T-helper 9 cell (primary cell): ENCODE measurements at places on chromosomes 2 and 18.

DNA sequence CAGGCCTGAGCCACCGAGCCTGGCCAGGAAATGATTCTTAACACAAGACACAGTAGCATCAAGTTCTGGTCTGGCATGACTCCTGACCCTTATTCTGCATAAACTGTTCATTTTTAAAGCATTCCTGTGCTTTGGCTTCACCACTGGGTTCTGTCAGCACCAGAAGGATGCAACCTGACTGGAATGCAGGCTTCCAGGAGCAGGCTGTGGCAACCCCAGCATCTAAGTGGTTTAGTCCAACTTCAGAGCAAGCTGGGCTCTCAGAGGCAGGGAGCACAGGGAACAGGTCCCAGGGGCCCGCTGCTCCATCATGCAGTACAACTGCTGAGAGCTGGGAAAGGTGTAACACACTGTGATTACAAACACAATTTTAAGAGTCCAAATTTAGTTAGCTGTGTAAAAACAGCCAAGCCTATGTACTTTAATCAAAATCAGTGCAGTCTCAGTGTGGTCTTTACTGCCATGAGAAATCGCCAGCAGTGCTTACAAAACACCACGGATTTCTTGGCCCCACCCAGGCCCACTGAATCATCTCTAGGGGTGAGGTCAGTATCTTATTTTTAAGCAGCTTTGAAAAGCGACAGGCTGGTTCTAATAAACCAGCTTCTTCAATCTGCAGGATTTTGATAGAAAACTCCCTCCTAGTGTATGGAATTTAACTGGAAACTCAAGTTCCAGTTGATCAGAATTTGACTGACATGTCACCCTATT, 44.4 kb upstream of the TMEM182 start:
- DNase-seq, result no peak

DNA sequence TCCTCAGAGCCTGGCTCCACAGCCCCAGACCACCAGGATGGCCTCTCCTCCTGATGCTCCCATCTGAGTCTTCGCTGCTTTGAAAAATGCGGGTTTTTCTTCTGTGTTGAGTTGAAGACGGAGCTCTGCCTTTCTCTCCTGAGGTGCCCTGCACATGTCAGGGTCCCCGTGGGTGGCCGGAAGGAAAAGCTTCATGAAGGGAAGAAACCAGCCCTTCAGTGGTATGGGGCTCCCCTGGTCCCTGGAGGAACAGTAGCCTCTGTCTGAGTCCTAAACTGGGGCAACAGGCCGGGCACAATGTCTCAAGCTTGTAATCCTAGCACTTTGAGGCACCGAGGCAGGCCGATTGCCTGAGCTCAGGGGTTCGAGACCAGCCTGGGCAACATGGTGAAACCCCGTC, 54.7 kb upstream of the CAB39 start:
- no peak for DNase-seq

DNA sequence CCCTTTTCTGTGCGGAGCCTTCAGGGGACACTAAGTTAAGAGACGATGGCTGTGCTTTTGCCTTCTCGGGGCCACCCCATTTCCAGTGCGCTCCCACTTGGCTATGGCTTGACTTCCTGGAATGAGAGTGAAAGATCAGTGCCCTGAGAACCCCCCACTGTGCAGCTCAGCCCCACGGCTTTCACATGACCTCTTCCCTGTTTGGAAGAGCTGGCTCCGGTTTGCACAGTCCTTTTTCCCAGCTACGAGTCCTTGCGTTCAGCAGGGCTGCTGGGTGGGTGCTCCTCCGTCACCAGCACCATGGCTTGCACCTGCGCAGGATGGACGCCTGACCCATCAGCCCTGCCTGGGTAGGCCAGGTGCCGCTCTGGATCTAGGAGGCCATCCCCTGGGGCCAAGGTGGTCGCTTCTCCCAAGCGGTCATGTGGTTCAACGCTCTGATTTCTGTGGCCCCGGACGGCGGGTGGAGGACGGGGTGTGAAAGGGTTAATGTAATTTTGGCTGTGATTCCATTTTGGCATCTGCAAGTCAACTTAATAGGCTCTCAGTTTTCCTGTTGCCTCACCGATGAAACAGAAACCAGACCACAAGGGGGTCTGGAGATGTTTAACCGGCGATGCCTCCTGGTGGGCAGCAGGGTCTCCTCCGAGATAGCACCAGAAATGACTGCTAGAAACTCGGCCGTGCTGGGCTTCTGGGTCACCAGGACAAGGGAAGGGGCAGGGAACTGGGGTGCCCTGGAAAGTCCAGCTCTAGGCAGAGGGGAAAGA, 113.1 kb upstream of the HAAO start:
- DNase-seq, result no peak

DNA sequence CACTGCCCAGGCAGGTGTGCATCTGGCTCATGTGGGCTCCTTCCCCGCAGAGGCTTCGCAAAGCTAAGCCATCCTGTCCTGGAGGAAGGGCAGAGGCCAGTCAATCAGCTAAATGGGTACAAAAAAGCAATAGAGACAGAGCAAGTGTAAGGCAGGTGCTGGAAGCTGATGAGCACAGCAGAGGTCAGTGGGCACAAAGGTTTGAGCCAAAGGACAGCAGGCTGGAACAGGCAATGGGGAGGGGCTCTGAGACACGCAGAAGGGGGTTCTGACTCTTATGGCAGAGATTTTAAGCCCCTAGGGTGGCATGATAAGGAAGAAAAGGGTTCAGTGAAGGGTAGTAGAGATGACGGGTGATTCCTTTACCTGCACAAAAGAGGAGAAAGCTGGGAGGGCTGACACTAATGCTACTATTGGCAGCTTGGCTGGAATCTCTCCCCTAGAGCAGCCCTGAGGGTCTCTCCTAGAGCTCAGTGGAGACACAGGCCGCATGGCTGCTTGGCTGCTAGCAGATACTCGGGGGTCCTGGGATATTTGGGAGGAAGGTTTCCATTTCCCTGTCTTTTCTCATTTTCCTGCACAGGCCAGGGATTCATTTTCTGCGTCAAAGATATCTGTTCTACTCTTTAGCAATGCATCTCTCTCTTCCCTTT, 132.4 kb downstream of the MYCN start:
- no peak for DNase-seq

GRCh38 chr18:56505293-56505692, 133.1 kb downstream of the TXNL1 start:
- DNase-seq, result no peak

DNA sequence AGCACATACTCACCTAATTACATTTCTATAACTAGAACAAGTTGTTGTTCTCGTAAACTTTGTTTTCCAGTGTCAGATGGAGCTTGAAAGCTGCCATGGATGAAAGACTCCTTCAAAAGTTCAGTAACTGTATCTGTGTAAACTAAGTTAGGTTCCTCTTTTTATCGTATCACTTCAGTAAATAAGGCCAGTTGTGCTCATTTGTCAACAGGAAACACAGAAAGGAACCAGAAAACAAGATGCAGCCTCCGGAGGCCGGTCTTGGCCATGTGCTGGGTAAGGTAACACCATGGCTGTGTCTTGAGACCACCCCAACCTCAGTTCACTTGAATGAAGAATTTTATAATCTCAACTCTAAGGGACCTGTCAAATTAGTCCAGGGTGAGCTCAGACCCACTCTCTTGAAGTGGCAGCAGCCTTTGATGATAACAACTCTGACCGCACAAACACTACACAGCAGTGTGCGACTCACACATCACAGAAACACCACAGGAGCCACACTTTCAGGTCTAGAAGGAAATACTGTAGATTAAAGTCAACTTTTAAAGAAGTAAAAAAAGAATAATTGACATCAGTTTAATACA, 213.8 kb downstream of the AFF3 start:
- no peak for DNase-seq

- DNase-seq, result no peak
These were observed 555.2 kb downstream of the DCDC2C start for GRCh38 chr2:4258563-4258962.

GRCh38 chr2:128640166-128640844, 321.6 kb upstream of the HS6ST1 start:
- DNase-seq, result no peak

DNA sequence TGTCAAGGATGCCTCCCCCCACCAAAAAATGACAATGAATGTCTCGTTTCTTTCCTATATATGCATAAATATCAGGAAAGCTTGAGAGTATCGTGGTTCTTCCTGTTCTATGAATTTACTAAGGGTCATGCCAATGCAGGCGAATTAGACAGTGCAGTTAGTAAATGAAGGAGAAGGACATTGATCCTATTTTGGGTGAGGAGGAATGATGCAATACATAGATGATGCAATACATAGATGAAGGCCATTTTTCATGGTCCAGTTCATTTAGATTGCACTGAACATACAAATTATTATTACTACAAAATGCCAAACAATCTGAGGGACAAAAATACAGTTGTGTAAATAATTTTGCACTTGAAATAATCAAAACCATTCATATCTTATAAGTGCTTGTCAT, 1265.0 kb downstream of the LRP1B start:
- DNase-seq, result no peak

DNA sequence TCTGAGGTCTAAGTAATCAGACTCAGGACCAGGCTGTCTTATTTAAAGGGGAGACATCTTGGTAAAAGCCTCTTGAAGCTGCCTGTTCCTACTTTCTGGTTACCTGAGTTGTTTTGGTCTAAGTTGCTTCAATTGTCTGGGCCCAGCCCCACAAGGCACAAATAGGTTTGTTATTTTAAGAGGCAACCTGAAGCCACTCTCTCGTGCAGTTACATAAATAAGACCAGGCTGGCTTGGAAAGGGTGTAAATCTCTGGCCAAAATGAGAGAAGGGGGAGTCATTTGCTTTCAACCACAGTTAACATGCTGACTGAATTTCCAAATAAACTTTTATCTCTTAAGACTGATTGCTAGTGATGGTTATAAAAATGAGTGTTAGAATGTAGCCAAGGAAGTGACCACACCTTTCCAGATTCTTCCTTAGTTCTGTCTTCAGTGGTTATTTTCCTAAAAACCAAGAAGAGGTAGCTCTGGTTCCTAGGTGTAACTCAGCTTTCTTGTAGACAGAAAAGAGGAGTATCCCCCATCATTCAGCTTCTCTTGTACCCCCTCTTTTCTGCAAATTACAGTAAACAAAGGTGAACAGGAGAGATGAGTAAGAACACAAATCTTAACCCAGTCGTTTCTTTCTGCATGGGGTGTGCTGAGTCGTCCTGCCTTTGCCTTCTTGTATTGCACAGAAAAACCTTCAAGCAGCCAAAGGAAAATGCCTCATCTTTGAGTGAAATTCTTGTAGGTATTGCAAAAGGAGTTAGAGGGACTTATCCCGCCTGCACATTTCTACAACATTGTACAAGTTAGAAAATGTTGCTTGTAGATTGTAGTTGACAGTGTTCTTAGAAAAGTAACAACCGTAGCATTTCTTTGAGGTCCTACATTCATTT, 161.5 kb upstream of the NT5C1B start:
- DNase-seq, result no peak

DNA sequence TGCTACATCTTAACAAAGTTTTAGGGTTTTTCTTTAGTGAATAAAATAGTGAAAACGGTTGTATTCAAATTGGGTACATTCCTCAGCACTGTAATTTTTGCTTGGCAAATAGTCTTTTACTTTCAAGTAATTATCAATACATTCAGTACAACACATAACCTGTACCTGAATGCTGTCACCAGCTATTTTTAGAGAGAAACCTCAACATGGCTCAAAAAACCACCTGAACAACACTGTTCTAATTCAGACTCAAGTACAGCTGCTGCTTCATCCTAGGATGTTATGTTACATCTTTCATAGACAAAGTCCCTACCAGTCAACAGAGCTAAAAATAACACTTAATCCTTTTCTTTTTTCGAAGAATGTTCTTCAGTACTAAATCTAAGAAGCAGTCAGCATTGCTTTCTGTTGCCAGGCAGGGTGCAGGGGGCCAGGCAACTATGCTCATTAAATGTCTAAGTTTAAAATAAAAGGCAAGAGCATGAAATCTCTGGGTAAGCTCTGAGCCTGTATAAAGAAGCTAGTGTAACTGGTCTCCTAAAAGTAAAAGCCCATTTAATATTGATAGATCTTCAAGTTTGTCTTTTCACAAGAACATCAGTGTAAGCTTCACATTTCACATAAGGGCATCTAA, 20.5 kb downstream of the PDIA6 start:
- DNase-seq, result no peak

GRCh38 chr18:26506012-26506411, 42.3 kb downstream of the KCTD1 start:
- DNase-seq, result no peak

GRCh38 chr2:201345625-201346213, 11.4 kb downstream of the FLACC1 start:
- DNase-seq, result no peak
